ENCODE measurements at places on chromosomes 7 and 10.

DNA sequence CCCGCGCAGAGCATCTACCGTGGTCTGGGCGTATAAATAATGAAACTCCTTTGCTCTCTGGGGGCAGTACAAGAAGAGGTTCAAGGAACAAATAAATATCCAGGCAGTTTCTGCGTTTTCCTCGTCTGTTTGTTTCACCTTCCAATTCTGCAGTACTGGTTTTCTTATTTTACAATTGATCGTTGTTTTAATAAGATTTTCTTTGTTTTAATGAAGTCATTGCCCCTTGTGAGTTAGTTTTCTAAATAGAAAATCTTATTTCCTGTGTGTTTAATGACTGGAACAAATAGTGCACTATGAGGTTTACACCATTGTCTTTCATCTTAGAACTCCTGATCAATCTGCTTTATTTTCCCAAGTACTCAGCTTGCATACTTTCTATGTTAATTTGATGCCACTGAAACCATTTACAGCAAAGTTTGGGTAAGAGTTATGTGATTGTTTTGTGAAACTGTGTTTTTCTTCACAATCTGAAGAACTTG lies 1.2 kb downstream of the PLEKHA1 start:
- DNase-seq = no peak

DNA sequence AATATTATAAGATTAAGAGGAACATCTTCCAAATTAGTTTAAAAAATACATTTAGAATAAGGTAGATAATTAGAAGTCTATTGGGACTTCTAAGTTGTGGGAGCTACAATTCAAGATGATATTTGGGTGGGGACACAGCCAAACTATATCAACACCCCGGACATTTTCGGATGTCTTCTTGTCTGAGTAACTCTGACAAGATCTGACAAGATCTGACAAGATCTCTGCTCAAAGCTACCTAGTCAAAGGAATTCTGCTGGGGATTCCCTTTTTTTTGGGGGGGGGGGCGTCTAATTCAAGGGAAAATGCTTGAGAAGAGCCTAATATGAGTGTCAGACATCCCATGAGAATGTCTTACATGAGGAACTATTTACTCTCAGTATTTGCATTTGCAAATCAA lies 5.2 kb upstream of the AGMO start:
- DNase-seq = no peak

DNA sequence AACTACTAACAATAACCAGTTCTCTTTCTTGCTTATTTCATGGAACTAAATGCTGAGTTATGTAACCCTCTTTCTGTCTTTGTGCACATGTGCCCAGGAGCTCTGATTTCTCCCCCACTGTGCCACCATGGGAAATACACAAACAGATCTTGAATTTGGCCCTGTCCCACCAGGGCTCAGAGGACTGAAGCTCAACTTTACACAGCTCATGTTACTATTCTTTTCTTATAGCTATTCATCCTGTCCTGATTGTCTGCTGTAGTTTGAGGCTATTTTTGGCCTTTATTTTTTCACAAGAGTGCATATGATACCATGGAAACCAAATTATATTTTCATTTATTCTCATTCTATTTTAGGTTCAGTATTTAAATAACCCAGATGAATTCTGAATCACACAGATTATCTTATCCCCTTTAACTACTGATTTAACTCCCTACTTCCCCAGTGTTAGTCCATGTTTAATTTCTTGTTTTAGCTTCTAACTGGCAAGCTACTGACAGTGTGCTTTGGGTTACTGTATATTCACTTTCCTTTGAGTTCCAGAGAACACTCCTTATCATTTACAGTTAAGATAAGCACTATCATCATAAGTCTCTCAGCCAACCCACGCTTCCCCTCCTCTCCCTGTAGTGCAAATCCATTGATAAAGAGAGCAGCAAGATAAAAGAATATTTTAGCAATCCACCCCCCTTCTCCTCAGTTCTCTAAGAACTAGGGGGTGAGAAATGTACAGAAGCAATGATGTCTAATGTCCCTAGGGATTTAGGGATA lies 71.8 kb upstream of the GSDME start:
- no peak for DNase-seq

GRCh38 chr7:140342727-140343514 lies 55.4 kb downstream of the SLC37A3 start:
- DNase-seq = no peak

All from activated CD4-positive, alpha-beta T cell treated with anti-CD3 and anti-CD28 coated beads for 4 hours (primary cell).